Jurkat, Clone E6-1 (cell line): ENCODE measurements at places on chromosomes 4 and X.

DNA sequence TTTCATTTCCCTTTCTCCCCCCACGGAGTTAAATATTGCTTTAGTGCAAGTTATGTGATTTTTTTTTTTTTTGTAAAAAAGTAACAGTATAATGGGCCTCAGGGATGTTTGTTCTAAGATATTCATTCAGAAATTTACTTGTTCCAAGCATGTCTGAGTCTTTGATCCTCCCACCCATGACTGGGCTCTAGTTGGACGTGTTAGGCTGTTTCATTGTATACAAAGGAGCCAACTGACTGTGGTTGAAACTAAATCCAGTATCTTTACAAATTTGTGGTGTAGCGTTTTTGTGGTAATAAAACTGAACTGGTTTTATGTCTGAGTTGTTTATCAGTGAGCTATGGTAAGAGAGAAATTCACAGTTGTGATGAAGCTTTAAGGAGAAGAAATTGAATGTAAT is 74.1 kb downstream of the DOCK11 start:
- DNase-seq = no peak

DNA sequence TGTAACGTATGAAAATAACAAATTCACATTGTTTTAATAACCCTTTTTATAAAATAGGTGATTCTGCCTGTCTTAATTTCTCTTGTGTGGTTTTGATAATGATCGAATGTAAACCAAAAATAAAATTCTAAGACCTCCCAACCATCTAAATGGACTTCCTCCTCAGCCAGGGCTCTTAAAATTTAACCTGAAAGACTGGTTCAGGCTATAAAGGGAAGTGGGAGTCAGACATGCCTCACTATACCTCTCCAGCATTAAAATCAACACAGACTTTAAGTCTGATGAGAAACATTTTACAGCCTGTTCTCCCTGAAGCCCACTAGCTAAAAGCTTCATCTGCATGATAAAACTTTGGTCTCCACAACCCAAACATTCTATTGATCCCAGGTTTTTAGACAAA is 97.6 kb upstream of the STIM2 start:
- no peak for DNase-seq

GRCh38 chrX:38754818-38755718 is 46.2 kb upstream of the MID1IP1 start:
- no peak for DNase-seq

GRCh38 chr4:147862043-147862692 is 130.3 kb downstream of the ARHGAP10 start:
- no peak for DNase-seq

GRCh38 chr4:8198206-8198905 is 734 bp upstream of the SH3TC1 start:
- DNase-seq = no peak

GRCh38 chrX:70455366-70456202 is 10.9 kb downstream of the DLG3 start:
- no peak for DNase-seq

- no peak for DNase-seq
These were observed 139.4 kb downstream of the EVC2 start for GRCh38 chr4:5568931-5569330.

GRCh38 chr4:129900430-129900953 is 804.5 kb downstream of the C4orf33 start:
- no peak for DNase-seq

DNA sequence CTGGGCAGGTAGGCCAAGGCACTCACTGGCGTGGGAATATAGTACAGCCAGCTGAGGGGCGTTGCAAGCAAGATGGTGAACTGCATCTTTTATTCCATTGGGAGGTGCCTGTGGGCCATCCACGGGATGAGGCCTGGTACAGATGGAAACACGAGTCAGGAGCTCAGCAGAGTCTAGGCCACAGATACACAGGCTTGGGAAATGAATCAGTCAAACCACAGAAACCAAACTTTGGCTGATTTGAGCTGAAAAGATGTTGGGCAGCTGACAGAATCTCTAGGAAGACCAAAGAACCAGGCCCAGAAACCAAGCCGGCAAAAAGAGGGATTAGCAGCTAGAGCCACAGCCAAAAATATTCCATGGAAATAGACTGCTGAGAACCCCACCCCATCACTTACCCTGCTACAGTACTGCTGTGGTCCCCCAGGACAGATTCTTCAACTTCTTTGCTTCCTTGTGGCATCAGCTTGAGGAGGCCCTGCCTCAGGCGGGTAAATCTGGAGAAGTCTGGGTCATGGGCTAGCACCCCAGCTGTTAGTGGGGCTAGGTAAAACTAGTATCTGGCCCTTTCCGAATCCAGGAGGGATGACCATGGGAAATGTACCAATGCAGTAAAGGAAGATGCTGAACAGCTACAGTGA is 75.4 kb downstream of the TMEM131L start:
- no peak for DNase-seq

GRCh38 chr4:5823542-5824211 is 69.2 kb downstream of the CRMP1 start:
- no peak for DNase-seq

DNA sequence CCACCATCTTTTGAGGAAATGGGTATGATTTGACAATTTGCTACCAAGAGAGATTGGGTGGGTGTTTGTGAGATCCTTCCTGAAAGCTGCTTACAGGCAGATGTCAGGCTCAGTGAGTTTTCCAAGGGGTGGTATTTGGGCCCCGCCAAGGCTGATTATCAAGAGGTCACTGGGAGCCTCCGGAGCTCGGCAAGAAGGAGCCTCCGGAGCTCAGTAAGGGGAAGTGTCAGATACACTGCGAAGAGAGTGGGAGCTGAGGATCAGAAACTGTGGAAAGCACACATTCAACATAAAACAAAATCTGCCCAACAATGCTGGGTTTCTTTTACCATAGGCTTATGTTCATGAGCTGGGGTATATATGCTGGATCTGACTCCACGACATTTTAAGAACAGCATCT is 714 bp downstream of the RTL3 start:
- no peak for DNase-seq

DNA sequence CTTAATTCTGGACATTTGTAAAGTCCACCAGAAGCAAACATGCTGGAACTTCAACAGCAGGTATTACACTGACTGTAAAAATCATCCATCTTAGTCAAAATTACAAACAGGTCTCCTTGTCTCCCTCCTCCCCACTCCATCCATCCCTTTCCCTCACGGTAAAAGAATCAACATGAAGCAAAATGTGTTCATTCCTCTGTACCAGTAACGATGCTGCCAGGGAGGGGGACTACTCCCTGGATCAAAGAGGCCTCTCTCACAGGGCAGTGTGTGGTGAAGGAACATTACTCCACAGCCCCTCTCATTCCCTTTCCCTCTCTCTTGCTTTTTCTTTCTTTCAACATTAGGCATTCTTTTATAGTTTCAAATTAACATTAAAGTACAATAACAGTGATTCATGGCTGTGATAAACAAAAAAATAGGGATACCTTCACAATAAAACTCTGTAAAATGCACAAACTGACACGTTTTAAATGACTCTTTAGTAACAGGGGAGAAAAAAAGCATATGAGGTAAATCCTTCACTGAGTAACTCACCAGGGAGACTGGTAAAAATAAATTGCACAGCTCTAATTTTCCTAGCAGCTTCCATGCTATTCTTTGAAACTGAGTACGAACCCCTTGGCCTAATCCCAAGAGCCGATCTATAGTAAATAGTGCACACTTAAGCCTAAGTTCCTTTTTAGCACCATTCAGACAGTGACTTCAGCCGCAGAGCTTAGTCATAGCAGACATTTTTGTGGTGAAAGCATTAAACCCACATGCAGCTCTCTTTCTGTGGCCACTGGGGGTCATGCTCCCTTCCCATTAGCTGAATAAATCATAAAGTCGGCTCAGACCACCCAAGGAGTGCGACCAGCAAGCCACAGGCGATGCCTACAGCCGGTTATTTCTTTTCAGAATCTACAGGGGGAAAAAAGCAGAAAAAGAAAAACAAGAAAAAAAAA is 215.6 kb upstream of the GYPA start:
- DNase-seq = peak; percentile 67

DNA sequence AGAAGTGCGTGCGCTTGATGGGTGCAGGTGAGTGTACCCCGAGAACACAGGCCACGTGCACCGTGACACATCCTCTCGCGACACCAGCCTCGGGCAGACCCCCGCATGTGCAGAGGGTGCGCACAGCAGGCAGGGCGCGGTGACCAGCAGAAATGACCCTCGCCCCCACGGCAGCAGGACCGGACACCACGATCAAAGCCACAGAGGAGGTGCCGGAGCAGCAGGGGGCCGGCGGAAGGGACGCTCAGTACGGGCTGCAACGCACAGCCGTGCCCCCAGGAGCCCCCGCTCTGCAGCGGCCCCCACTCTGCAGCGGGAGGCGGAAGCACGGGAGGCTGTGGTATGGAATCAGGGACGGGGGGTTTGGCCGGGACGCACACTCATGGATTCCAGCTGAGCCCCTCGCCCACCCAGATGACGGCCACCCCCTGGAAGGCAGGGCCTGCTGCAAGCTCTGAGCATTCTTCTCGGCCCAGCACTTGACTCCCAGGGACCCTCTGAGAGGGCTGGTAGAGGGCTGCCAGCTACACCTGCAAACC is 17.1 kb downstream of the PPP2R3B start:
- DNase-seq = no peak

DNA sequence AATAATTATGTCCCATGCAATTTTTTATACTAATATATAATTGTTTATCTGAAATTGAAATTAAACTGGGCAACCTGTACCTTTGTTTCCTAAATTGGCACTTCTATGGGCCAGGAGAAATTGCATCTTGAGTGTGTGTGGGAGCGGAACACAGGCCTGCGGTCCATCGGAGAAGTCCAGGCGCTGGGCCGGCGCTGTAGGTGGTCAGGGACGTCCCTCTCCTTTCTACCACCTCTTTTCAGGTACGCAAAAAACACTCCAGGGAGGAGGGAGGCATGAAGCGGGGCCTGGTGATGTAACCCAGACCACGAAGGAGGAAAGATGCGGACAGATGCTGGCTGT is 717 bp downstream of the MGAT4D start:
- DNase-seq = no peak

DNA sequence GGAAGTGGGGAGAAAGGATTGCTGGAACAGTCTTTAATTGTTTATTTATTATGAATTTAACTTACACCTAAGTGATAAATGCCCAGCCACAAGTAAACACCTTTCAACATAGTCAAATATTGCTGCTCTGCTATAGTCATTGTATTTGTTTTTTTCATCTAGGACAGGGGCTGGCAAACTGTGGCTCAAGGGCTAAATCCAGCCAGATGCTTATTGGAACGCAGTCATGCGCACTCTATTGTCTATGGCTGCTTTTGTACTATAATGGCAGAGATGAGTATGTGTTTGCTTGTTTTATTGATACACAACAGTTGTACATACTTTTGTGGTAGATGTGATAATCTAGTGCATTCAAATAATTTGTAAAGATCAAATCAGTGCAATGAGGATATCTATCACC is 95.3 kb downstream of the ZAR1 start:
- DNase-seq = no peak

DNA sequence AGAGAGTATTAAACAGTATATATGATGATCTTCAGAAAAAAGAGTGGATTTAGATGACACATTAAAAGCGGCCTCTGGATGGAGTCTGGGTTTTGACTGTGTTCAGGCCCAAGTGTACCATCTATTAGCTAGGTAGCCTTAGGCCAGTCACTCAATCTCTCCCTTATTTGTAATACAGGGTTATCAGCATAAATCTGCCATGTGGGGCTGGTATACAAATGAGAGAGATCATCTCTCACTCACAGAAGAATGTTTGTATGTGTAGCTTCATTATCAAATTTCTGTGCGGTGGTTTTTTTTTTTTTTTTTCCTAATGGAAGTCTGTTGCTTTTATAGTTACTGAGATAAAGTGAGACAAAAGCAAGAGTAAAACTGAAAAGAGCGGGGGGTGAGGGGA is 12.7 kb downstream of the SLC2A9 start:
- peak; percentile 46 for DNase-seq

DNA sequence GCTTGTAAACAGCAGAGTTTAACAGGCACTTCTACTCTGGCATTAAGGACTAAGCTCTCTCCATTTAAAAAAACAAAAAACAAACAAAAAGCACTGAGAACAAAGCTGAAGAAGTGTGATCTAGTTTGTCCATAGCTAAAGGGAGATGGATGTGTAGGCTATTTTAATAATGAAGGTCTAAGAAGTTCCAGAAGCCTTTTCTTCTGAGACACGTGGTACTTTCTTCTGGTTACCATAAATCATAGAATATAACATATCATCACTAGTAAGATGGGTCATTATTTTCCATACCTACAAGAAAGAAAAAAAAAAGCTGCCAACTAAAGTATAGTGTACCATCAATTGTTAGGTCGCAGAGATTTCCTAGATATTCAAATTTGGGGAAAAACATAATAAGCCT is 722 bp upstream of the NBDY start:
- no peak for DNase-seq

DNA sequence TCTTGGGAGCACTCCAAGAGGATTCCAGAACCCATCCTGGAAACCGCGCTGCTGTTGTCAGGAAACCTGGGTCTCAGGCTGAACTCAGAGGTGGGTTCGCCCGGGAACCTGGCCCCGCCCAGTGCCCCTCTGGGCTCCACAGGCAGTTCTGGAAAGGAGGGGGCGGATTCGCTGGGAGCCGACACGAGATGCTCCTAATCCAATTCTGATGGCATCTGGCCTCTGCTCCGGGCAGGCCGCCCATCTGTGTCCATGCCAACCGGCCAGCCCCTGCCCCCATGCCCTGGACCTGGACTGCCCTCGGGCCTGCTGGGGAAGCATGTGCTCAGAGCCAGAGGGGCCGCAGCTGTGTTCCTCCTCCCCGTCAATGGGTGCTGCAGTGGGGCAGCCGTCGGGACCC is 21.0 kb downstream of the ATP2B3 start:
- no peak for DNase-seq

GRCh38 chrX:18884916-18885315 is 99.0 kb downstream of the PHKA2 start:
- DNase-seq = no peak

DNA sequence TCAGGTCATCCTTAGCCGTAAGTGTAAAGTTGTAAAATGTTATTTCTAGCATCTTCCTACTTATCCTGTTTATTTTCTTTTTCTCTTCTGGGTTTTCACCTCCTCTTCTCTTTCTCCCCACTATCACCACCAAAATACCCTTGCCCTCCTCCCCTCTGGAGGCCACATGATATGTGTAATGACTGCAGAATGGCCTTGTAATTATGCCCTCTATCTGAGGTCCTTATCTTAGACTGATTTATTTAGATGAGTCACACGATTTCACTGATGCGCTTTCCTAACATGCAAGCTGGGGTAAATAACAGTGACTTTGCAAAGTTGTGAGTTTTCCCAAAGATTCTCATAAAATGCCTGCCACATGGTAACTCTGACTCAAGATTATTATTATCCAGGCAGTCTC is 231.8 kb upstream of the GPRIN3 start:
- no peak for DNase-seq

DNA sequence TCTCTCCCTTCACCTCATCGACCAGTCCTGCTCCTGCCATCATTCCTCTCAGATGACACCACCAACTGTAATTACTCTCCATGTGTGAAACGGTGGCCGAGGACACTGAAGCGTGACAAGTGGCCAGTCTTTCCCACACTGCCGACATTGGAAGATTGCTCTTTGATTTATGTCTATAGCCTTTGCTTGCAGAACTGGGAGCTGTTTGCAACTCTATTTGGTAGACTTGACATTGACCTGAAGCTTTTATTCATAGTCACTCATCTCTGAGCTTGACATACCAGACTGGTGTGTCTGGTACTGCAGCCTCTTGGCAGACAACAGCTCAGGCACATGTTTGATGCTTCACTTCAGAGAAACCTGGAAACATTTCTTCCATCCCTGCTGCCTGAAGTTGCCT is 121.8 kb upstream of the GALNT7 start:
- no peak for DNase-seq
